GF-D8 (cell line): ENCODE measurements at places on chromosomes 3 and 15.

DNA sequence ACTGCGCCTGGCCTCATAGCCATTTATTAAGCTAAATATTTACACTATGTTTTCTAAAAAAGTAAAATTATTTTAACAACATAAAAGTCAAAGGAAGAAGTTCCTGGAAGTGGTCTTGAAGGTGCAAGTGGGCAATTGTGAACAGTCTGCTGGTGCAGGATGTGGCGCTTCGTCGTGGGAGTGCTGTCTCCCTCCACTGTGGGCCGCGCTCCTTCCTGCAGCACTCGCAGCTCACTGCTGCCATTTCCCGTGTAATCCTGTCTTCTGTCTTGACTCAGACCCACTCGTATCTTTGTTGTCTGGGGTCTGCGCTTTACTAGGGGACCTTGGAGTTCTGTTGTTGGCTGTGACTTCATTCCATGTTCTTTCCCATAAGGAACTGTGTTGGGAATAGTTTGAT, 56.3 kb downstream of the APBA2 start:
- DNase-seq: no peak

GRCh38 chr3:133607816-133608215, 34.3 kb downstream of the CDV3 start:
- no peak for DNase-seq

DNA sequence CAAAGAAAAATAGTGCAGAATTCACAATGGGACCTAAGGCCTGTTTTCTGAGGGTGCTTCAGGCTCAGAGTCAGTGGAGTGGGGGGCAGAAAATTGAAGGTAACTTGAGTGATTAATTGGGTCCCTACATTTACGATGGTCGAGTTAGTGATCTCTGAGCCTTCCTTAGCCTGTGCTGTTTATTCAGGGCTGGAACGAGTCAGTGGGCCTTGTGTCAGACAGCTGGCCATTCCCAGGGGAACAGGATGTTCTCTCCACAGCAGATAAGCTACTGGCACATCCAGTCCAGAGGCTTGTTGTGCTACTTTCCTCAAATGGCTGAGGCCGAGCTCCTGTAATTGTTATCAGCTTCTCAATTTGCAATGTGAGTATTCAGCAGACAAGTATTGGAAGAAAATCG, 29.2 kb upstream of the CNTN3 start:
- DNase-seq: no peak

DNA sequence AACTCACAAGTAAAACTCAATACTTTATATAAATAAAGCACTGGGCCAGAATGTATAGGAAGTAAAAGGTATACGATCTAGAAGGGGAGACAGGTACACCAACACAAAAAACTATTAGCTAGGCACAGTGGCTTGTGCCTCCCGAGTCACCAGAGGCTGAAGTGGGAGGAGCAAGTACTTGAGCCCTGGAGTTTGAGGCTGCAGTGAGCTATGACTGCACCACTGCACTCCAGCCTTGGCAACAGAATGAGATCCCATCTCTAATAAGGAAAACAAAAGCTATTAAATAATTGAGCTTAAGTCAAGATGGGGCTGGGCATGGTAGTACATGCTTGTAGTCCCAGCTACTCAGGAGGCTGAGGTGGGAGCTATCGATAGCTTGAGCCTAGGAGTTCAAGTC, 17.0 kb downstream of the PIK3CB start:
- DNase-seq: no peak

DNA sequence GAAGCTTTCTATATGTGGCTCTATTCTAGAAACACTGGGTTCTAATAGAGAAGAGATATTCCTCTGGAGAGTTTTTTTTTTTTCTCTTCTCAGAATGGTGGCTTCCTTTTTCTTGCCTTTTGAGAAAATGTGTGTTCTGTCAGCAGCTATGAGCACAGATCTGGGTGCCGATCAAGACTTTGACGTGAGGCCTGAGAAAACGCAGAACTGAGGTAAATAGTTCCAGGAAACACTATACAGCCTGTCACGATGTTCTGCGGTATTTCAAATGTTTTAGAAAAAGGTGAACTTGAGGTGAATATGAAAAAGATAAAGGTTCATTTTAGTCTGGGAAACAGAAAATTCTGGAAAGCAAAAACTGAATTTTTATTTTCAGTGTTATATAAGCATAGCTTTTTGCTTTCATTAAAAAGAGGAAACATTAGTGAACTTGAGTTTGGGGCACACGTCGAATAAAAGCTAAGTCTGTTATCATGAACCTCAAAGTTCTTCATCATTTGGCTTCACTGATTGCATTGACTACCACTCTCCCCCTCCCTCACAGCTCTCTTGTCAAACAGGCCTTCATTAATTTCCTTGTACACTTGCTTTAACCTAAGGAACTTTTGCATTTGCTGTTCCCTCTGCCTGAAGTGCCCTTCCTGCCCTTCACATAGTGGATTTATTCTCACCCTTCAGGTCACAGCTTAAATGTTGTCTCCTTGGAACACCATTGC, 265.1 kb downstream of the NFKBIZ start:
- no peak for DNase-seq
